Activated CD8-positive, alpha-beta T cell treated with anti-CD3 and anti-CD28 coated beads for 36 hours (primary cell): ENCODE measurements at places on chromosomes 4 and X. TPM values are rescaled to one million over a fixed set of nuclear protein-coding genes. Genes with fewer than 3 reads are reported as not detected.

LONRF3 gene
- 1.7 TPM for total RNA-seq

TMEM35A gene
- not detected for total RNA-seq

PPEF2 gene
- 0.11 TPM for total RNA-seq

TNMD gene
- total RNA-seq = not detected

PDE6B gene
- 13.9 TPM for total RNA-seq

DNA sequence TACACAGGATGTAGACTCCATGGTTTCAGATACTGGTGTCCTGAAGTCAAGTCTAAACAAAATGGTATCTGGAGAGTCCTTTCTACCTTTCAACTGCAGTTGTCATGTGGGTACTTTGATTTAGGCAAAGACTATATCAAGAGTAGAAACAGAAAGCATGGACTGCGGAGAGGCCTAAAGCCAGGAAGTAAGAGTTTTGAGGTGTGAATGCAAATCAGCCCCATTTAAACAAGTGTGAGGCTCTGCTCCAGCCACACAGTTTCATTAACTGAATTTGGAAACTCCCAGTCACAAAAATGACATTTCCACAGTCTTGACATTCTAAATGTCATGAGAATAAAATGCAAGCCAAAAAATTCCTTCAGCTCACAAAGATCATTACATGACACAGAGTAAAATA is 87.2 kb upstream of the MCF2 start:
- peak; percentile 35 for DNase-seq

DNA sequence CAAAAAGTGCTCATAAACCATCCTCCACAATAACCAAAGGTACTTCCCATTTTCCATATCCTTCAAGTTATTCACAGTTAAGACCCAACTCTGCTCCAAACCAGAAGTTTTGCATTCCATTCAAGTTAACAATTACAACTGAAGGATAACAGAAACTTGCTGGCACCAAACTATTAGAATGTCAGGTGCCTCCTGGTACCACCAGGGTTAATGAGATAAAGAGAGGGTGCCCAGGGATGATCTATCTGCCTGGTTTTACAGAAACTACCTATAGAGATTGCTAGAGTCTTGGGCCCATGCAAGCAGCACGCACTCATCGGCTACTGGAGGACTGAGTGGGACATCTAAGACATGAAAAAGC is 114.6 kb downstream of the RBM47 start:
- DNase-seq = no peak

- DNase-seq = peak; percentile 28
Observed at GRCh38 chrX:43656005-43656494, at the start of gene MAOA. MAOA (plus strand) TSS chrX:43656299; CDS start chrX:43656342, 43 bp downstream.

- no peak for DNase-seq
Observed at GRCh38 chr4:152558396-152558795, 22.5 kb upstream of the FBXW7 start.

- DNase-seq = no peak
Observed at GRCh38 chr4:101175896-101176676, 171.2 kb downstream of the PPP3CA start.

- peak; percentile 23 for DNase-seq
Observed at GRCh38 chrX:45322382-45322781, 121.7 kb upstream of the DIPK2B start.

DNA sequence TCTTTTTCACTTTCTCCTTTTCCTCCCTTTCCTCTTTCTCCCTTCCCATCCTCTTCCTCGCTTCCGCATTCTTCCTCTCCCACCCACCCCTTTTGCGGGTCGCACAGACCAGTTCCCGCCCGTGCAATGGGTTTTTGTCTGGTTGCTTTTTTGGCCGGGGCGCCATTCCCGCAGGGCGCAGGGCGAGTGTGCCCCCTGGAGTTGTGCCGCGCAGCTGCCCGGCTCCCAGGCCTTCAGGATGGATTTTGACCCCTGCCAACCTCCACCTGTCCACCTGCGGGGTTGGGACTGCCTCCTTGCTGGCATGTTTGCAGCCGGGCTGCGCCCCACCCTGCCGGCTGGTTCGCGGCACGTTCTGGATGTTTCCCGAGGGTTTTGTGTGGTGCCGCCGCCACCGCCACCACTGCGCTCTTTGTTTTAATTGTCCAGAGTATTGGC is 578 bp upstream of the SEL1L3 start:
- peak; percentile 29 for DNase-seq

- no peak for DNase-seq
Observed at GRCh38 chr4:7970361-7970946, 30.8 kb upstream of the AFAP1 start.

- DNase-seq = no peak
Observed at GRCh38 chr4:143188136-143189088, 3.7 kb downstream of the USP38 start.

DNA sequence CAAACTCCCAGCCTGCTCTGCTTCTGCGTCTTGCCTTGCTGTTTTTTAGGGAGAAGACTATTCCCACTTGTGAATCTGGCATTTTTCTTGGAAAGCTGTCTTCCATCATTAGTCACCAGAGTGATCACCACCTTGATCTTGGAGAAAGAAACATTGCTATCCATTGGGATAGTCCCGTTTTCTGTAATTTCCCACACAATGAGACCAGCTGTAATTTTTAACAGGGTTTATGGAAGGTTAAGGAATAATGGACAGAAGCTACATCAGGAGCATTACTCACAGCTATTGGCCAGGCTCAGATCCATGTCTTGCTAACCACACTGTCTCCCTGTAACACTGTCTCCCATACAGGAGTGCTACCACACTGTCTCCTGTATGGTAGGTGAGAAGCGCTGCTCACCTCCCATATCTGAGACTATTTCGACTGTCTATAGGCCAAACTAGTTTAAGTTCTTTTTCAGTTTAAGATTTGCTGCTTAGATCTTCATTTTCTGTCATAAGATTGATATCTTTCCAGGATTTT is 523.0 kb downstream of the SPRY1 start:
- no peak for DNase-seq

- DNase-seq = no peak
Observed at GRCh38 chr4:72388521-72388920, 180.5 kb downstream of the ADAMTS3 start.

DNA sequence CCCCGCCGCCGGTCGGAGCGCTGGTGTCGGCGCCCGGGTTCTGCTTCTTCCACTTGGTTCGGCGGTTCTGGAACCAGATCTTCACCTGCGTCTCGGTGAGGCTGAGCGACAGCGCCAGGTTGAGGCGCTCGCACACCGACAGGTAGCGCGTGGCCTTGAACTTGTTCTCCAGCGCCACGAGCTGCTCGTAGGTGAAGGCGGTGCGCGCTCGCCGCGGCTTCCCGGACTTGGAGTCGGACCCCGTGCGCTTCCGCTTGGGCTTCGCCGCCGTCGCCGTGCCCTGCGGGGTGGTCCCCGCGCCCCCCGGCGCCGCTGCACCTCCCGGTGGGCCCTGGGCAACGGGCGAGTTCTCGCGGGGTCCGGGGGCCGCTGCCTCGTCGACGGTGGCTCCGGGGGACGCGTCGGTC is 3.1 kb downstream of the NKX1-1 start:
- DNase-seq = no peak
